ENCODE measurements at places on chromosomes 11 and 22.
A peak's percentile ranks its signal among the peaks of the same experiment; 100 is the strongest.

- DNase-seq = peak; percentile 30
Observed at GRCh38 chr11:108551651-108552462, 41.7 kb downstream of the EXPH5 start.

DNA sequence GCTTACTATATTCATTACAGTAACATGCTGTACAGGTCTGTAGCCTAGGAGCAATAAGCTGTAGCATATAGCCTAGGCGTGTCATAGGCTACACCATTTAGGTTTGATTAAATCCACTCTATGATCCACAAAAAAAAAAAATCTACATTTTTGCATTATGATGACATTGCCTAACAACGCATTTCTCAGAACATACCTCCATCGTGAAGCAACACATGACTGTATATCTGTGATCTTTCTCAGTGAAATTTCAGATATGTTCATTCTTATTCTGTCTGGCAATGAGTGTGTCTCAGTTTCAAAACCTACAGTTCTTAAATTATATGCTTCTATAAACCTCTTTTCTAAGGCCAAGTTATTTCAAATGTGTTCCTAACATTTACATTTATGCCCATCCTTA, 140.3 kb downstream of the CADM1 start:
- DNase-seq = no peak

DNA sequence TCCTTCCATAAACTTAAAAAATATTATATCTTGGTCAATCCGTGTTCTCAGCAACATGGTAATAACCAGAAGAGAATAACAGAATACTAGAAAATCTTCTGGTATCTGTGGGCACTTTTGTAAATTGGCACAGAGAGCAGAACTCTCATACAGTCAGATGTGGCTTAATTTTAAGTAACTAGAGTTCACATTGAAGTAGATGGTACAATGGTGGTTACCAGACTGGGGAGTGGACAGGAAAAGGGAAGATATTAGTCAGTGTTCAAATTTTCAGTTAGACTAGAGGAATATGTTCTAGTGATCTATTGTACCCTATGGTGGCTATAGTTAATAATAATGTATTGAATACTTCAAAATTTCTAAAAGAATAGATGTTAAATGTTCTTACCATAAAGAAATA, 6.9 kb downstream of the OR52H1 start:
- no peak for DNase-seq

DNA sequence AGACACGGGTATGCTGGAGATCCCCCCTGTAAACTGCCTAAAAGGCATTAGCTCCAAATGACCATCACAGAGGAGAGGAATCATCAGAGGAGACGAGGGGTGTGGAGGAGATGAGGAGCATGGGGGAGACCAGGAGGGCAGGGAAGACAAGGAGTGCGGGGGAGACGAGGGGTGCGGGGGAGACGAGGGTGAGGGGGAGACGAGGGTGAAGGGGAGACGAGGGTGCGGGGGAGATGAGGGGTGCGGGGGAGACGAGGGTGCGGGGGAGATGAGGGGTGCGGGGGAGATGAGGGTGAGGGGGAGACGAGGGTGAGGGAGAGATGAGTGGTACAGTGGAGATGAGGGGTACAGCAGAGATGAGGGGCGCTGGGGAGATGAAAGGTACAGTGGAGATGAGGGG, 17.5 kb upstream of the GAL start:
- no peak for DNase-seq

GRCh38 chr11:69923196-69923595, 104.0 kb upstream of the FGF3 start:
- DNase-seq = no peak
